Smooth muscle cell of bladder (primary cell): ENCODE measurements at places on chromosomes 4 and X. TPM values are rescaled to one million over a fixed set of nuclear protein-coding genes. Genes with fewer than 3 reads are reported as not detected.

Gene VCX3B
- not detected in 2 replicates for total RNA-seq

Gene PRDM5
- 17.7 and 19.3 TPM in 2 replicates for total RNA-seq

Gene PLAC8
- total RNA-seq = under 0.01 and 0.28 TPM in 2 replicates

Gene RBMXL3
- total RNA-seq = not detected in 2 replicates

Gene FAM241A
- total RNA-seq = 0.85 and 0.92 TPM in 2 replicates

Gene SLC9B1
- total RNA-seq = 0.83 and 1.6 TPM in 2 replicates

Gene TSPAN7
- not detected in 2 replicates for total RNA-seq

Gene SAT1
- total RNA-seq = 112 and 120 TPM in 2 replicates

Gene CASP3
- total RNA-seq = 28.6 and 30.7 TPM in 2 replicates

Gene SSX2B
- not detected in 2 replicates for total RNA-seq

Gene IRF2
- 26.5 and 31.8 TPM in 2 replicates for total RNA-seq
